ENCODE measurements at places on chromosomes 12 and 14. TPM values are rescaled to one million over a fixed set of nuclear protein-coding genes. Genes with fewer than 3 reads are reported as not detected.

Gene CCDC88C
- total RNA-seq: 33.2 TPM

Gene SLC38A4
- total RNA-seq: 1.5 TPM

Gene HOXC5
- 0.20 TPM for total RNA-seq

Gene GPRC5D
- total RNA-seq: not detected

Gene POTEM
- total RNA-seq: not detected

Gene CLEC2A
- not detected for total RNA-seq

Gene CCDC196
- total RNA-seq: not detected

Gene OASL
- 231 TPM for total RNA-seq

Gene AMDHD1
- total RNA-seq: 1.6 TPM

All from Calu3 (cell line).